PC-3 (cell line): ENCODE measurements at places on chromosomes 2 and 18. TPM values are rescaled to one million over a fixed set of nuclear protein-coding genes. Genes with fewer than 3 reads are reported as not detected.
A peak's percentile ranks its signal among the peaks of the same experiment; 100 is the strongest.

MREG gene
- 24.4 and 35.4 TPM in 2 replicates for total RNA-seq

DNA sequence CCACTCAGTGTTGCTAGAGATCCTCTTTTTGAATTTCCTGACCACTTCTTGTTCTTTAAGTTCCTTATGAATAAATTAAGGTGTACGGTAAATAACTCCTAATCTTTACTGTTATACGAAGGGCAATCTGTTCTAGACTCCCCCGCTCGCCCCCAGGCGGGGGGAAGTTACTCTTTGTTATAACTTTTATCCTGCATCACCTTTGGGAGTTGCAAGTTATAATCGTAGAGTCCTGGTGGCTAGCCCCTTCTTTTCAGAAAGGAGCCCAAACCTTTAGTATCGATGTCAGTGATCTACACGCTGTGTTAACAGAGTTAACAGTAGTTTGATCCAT lies 652 bp downstream of the GCA start:
- peak; percentile 14 for DNase-seq
- H3K27ac ChIP-seq, result no peak overlapping the region
- H3K4me3 ChIP-seq, result peak overlapping the region; percentile 76
- H3K36me3 ChIP-seq, result no peaks in the 10 kb centered on the region

DNA sequence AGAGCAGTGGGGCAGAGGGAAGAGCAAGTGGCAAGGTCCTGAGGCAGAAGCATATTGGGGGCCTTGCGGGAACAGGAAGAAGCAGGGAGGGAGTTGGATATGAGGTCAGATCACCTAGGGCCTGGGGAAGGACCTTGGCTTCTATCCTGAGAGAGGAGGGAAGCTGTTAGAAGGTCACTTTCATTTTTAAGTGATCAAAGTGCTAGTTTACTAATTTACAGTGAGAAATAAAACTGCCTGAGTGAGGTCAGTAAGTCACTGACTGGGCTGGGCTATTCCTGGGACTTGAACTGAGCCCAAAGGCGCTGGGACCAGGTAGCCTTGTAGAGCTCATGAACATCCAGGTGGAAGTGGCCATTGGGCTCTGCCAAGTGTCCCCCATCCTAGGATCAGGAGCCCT lies 76.6 kb upstream of the B3GNT7 start:
- H3K36me3 ChIP-seq, result no peaks in the 10 kb centered on the region
- H3K4me1 ChIP-seq, result no peaks in the 10 kb centered on the region
- no peak for DNase-seq
- no peak overlapping the region for H3K27ac ChIP-seq

- peaks cover 11% of the 10 kb centered on the region for H3K4me1 ChIP-seq
- no peak overlapping the region for H3K4me3 ChIP-seq
- H3K36me3 ChIP-seq, result no peaks in the 10 kb centered on the region
- no peaks in the 10 kb centered on the region for H3K27me3 ChIP-seq
- DNase-seq, result no peak
Observed at GRCh38 chr2:217431577-217432269, 571.1 kb downstream of the TNS1 start.

- H3K36me3 ChIP-seq, result no peaks in the 10 kb centered on the region
- H3K27me3 ChIP-seq, result peaks cover 25% of the 10 kb centered on the region
- no peak overlapping the region for H3K4me3 ChIP-seq
- DNase-seq, result no peak
Observed at GRCh38 chr2:59903994-59904544, 649.4 kb downstream of the BCL11A start.

DNA sequence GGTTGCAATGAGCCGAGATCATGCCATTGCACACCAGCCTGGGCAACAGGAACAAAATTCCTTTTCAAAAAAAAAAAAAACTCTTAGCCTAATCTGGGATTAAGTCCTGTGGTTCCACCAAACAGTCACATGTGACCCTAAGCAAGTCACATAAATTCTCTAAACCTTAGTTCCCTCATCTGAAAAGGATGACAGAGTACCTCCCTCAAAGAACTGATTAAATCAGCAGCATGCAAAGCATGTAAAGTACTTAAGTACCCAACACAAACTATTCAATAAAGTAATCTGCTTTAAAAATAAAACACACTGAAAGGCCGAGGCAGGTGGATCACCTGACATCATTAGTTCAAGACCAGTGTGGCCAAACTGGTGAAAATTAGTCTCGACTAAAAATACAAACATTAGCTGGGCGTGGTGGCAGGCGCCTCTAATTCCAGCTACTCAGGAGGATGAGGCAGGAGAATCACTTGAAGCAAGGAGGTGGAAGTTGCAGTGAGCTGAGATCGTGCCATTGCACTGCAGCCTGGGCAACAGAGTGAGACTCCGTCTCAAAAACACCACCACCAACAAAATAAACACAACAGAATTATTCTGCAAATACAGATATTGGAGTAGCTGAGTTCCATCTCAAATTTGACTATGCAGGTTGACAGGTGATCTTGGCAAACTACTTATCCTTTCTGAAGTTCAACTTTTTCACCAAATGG lies 7.0 kb downstream of the USP34 start:
- H3K27ac ChIP-seq, result no peak overlapping the region
- no peaks in the 10 kb centered on the region for H3K27me3 ChIP-seq
- H3K36me3 ChIP-seq, result peaks cover 10% of the 10 kb centered on the region; the same call in 1 of the 2 replicates
- peaks cover 19% of the 10 kb centered on the region for H3K4me1 ChIP-seq
- DNase-seq, result no peak
- no peak overlapping the region for H3K4me3 ChIP-seq
